BJ (cell line): ENCODE measurements at places on chromosomes 12 and 14.

- DNase-seq: no peak
Measured at GRCh38 chr12:46462641-46463355, 90.2 kb upstream of the SLC38A2 start.

- DNase-seq: no peak
Measured at GRCh38 chr14:98927986-98928385, 344.0 kb downstream of the BCL11B start.

GRCh38 chr14:75825147-75825592, 156.6 kb downstream of the TGFB3 start:
- DNase-seq: no peak

- no peak for DNase-seq
Measured at GRCh38 chr14:105500036-105500725, 9.1 kb downstream of the TEDC1 start.

DNA sequence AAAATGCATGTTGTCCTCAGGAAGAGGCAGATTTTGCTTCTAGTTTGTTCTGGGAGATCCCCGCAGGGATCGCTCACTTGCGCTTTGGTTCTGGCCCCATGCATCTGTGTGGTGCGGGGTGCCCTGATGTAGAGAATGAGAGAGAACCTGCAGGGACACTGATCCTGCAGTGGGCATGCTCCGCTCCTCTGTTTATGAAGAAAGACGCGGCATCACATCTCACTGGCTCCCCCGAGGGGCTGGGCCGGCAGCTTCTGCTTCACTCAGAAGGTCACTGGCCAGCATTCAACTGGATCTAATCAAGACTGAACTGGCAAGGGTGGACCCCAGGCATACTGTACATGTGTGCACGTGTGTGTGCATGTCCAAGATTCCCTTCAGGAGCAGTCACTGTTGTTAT, 164.2 kb downstream of the CALM1 start:
- no peak for DNase-seq

- peak; percentile 94 for DNase-seq
Measured at GRCh38 chr12:119692997-119693396, 25.1 kb downstream of the PRKAB1 start.

DNA sequence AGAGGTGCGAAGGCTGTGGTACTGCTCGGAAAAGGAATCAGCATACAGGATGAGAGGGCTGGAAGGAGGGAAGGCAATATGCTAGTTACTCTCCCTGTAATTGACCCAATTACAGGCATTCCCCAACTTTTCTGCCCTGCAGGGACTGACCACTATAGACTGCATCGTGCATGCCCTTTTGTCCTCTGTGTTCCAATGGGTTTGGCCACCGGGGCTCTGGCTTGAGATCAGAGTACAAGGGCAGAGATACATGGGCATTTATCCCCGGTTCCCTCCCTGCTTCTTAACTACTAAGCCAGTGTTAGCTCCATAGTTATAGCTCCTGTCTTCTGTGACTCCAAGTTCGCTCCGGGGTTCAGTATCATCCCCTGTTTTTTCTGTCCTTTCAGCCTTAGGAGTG, 59.7 kb downstream of the GTF2A1 start:
- no peak for DNase-seq

- no peak for DNase-seq
Measured at GRCh38 chr12:116066381-116067230, 210.9 kb downstream of the MED13L start.

GRCh38 chr12:127083008-127083949, 1183.7 kb upstream of the TMEM132C start:
- peak; percentile 37 for DNase-seq

DNA sequence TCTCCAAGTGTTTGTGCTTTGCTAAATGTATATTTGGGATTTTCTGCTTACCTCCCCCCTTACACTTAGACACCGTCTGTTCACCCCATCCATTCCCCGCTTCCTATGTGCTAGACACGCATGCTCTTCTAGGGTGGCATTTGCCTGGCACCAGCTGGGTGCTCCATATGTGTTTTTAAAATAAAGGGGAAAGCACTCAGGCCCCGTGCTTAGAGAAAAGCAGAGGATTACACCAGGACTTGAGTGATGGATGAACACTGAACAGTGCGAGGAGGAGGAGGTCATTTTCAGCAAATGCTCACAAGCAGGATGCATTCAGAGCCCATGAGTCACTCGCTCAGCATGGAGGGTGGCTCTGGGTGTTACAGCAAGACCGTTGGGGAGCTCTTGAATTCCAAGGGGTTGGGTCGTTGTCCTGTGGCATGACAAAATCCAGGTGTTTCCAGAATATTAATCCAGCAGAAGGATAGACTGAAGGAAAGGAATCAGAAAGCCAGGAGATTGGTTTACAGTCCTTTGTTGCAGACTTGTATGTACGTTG, 2.9 kb upstream of the BDKRB1 start:
- DNase-seq: peak; percentile 51

- DNase-seq: no peak
Measured at GRCh38 chr14:32377046-32377646, 48.0 kb downstream of the AKAP6 start.

DNA sequence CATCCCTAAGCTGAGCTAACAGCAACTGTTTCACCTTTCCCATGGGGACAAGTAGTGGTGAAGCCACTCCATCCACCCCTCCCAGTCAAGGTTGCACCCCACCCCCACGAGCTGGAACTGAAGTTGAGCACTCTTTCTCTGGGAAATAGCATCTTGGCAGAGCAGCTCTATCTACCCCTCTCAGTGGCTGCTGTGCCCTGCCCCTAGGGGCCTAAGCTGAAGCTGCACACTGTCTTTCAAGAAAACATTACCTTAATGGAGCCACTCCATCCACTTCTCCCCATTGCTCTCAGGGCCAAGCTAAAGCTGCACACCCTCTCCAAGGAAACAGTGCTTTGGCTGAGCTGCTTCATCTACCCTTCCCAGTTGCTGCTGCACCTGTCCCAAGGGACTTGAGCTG, 170.6 kb upstream of the CCDC196 start:
- DNase-seq: no peak

- no peak for DNase-seq
Measured at GRCh38 chr12:39587225-39587624, 32.4 kb downstream of the ABCD2 start.

DNA sequence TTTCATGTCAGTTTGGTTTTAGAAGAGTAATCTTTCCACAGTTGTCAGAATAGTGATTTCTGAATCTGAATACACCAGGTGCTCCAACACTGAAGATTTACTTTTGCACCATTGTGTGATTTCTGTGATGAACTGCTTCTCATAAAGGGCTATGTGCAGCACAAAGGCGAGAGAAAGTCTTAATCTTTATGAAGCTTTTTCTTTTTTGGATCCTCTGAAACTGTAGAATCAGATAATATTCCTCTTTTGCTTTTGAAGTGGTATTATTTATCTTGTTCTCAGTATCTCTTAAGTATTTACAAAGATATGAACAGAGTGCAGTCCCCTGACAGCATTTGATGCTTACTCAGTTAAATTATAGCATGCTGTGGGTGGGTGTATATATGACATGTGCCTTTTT, 207.8 kb downstream of the NAV3 start:
- DNase-seq: no peak
